ENCODE measurements at places on chromosomes 2 and 18. TPM values are rescaled to one million over a fixed set of nuclear protein-coding genes. Genes with fewer than 3 reads are reported as not detected.

LYG1 gene
- total RNA-seq: 0.09 TPM

- peak; percentile 8 for DNase-seq
Measured at GRCh38 chr18:9260388-9261380, 73.9 kb upstream of the TWSG1 start.

GRCh38 chr2:23549051-23549450, 164.1 kb downstream of the KLHL29 start:
- DNase-seq: no peak

- peak; percentile 49 for DNase-seq
Measured at GRCh38 chr2:189515264-189515663, 65.3 kb downstream of the SLC40A1 start.

- DNase-seq: peak; percentile 88
Measured at GRCh38 chr2:151315381-151315903, 26.0 kb upstream of the NMI start.

- DNase-seq: peak; percentile 88
Measured at GRCh38 chr2:122028371-122029100, 273.1 kb downstream of the TSN start.

DNA sequence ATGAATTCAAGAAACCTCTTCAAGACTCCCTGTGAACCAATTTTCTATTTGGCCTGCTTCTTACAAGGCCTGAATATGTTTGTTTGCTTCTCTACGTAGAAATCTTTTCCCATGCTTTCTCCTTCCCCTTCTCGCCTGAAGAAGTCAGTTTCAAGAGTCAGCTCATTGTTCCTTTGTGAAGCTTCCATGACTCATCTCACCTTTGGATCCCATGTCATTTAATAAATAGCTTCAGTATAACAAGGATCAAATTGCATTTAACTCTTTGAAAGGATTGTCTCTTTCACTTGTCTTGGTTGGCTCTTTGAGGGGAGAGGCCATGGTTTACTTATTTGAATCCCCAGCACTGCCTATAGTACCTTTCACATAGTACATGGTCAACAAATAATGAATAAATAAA, 28.4 kb downstream of the CPS1 start:
- DNase-seq: peak; percentile 17

DNA sequence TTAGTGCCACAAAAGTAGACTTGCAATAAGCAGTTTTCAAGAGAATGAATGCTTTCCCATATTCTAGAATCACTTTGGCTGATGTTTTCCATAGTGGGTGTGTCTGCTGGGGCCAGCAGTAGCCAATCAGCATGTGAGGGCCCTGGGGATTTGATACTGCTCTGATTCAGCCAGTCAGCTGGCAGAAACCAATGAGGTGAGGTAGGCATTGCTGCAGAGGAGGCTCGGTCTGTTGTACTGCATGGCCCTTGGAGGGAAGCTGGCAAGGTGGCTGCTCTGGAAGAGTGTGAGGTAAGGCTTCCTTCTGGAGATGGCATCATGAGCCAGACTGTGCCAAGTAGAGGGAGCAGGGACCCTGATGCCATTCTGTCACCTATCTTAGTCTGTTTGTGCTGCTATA, 22.7 kb downstream of the TMEM87B start:
- peak; percentile 46 for DNase-seq

DNA sequence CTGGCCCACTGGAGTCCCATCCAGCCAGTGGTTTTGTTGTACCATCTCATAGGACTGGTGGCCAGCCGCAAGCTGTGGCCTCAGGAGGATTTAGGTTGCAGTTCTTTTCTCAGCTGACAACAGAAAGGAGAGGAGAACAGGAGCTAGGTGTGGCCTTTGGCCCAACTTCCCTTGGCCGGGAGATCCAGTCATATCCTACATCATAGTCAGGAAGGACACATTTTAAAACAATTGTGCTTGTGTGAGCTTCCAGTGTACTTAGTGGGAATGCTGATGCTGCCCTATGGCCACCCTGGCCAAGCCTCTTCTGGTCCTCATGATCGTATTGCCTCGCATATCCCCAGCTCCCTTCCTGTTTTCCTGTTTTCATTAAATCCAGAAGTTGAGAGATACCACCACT, 98.1 kb downstream of the WDSUB1 start:
- no peak for DNase-seq

Measured in fibroblast of the aortic adventitia (primary cell).